HCT116 (cell line): ENCODE measurements at places on chromosomes 16 and 17.

DNA sequence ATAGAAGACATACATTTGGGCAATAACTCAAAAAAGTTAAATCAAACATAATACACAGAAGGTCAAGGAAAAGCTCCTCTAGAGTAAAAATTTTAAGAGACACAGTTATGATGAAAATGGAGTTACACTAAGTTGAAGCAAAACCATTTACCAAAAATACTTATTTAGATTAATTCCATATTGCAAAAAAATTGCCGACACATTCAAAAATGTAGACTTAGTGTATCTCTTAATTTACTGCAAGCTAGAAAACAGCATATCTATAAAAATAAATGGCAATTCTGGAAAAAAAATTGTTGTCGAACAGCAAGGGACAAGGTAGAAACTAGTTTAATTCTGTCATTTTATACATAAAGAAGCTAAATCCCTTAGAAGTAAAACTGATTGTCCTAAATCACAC is 248.7 kb upstream of the KIF2B start:
- no peak for DNase-seq

DNA sequence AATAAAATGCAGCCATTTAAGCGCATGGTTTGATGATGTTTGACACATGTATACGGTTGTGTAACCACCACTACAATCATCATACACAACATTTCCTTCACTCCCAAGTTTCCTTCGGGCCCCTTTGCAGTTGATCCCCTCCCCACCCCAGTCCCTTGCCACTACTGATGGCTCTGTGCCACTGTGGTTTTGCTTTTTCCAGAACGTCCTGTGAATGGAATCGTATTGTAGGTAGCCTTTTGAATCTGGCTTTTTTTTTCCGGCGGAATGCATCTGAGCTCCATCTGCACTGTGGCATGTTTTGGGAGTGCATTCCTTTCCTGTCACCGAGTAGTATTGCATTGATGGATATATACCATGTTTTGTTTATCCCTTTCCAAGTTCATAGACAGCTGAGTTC is 15.1 kb upstream of the MAP2K3 start:
- no peak for DNase-seq

DNA sequence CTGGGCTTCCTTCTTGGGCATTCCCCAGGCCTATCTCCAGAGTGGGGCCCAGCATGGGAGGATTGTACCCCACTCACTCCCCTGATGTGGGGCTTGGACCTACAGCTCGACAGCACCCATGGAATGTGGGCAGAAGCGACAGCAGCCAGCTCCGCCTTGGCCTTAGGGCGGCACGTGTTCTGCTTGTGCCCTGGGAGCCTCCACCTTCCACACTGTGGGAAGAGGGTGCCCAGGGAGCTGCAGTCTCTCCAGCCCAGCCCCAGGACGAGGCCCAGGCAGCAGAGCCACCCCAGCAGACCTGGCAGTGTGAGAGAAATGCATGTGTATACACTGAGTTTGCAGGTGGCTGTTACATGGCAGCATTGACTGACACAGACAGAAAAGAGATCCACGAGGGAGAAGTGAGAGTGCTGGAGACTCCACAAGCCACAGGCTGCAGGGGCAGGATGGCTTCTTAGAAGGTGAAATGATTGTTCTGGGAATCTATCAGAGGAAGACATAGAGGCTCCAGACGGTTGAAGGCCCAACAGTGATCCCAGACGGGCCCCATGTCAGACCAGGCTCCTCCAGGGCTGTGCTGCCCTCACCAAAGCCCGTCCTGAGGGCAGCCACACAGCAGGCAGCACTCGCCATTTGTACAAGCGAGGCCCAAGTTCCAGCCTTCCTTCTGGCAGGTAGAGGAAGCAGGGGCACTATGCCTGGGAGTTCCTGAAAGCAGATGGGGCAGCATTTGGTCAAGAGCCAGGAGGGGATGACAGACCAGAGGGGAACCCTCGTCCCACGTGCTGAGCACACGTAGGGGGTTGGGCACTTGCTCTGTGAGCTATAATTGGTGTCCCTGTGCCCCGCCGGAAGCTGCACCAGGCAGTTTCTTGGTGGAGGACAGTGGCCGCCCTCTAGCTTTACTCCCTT is 2.8 kb upstream of the DNASE1 start:
- DNase-seq = no peak

DNA sequence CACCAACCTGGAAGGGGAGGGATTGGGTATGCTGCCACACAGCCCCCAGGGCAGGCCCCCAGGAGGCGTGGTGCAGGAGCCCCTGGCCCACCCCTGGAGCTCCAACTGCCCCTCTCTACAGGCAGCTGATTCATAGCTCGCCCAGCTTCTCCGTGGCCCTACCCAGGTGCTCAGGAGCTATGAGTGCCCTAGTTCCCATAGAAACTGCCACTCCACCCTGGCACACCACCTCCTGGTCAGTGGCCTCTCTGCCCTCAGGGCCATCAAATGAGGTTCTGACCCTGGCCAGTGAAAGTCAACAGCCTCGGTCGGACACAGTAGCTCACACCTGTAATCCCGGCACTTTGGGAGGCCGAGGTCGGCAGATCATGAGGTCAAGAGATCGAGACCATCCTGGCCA is 18.0 kb downstream of the CNGB1 start:
- DNase-seq = no peak

GRCh38 chr17:63503341-63503705 is 19.8 kb upstream of the KCNH6 start:
- DNase-seq = no peak

DNA sequence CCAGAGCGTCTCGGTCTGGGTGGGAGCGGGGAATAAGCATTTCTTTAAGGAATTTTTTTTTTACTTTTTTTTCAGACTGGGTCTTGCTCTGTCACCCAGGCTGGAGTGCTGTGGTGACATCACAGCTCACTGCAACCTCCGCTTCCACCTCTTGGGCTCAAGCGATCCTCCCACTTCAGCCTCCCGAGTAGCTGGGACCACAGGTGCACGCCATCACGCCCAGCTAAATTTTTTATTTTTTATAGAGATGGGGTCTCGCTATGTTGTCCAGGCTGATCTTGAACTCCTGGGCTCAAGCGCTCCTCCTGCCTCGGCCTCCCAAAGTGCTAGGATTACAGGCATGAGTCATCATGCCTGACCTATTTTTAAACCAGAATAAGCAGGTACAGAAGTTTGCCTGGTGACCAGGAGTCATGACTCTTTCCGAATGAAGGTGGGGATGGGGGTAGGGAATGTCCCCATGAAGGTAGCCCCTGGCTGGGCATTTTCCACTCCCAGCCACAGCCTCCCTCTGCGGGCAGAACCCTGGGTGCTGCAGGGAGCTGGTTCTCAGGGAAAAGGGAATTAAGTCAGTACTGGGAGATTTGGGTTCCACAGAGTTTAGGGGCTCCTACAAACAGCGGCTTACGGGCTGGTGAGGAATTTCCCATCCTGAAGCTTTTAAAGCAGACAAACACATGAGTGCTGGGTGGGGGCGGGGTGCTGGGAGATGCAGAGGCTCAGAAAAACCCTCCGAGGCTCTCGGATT is 48.3 kb downstream of the TBC1D16 start:
- peak; percentile 39 for DNase-seq

GRCh38 chr17:74981318-74981978 is 6.0 kb upstream of the CDR2L start:
- DNase-seq = no peak

DNA sequence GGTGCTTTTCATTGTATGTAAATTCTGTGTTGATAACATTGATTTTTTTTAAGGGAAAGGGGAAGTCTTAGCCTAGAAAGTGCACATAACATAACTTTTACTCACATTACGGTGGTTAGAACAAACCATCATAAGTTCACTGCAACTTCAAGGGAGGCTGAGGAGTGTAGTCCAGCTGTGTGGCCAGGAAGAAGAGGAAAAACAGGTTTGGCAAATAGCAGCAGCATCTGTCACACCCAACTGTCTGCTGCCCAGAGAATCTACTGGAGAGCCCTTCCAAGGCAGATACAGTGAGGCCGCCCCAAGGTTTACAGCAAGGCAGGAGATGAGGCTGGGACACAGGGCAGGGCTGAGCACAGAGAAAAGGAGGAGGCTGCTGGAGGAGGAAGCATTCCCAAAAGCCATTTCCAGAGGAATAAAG is 60.6 kb downstream of the AIPL1 start:
- DNase-seq = peak; percentile 61

GRCh38 chr16:24101431-24101830 is 154.7 kb upstream of the CACNG3 start:
- DNase-seq = no peak
